Activated CD8-positive, alpha-beta memory T cell treated with anti-CD3 and anti-CD28 coated beads, Interleukin-2, amount 10 ng/mL, durations not matched to agents 7 days and 5 days (primary cell): ENCODE measurements at places on chromosomes 3 and 15. TPM values are rescaled to one million over a fixed set of nuclear protein-coding genes. Genes with fewer than 3 reads are reported as not detected.

DNA sequence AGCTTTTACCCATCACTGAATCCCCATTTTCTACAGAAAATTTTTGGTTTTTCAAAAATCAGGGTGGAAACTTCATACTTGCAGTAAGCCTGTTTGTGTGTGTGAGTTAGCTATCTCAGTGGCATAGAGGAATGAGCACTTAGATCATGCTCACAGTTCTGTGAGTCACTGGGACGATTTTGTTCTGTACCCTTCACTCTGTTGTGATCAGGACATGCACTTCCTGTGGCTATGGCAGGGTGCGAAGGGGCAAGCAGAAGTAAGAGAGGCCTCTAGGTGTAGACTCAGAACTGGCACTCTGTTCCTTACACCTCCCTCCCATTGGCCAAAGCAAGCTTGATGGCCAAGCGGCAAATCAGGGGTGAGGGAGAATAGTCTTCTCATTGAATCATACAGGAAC is 11.6 kb downstream of the NIPA2 start:
- no peak for DNase-seq
- peaks cover 24% of the 10 kb centered on the region for H3K4me1 ChIP-seq
- no peak overlapping the region for H3K4me3 ChIP-seq
- peaks cover 40% of the 10 kb centered on the region for H3K36me3 ChIP-seq
- H3K27me3 ChIP-seq, result no peaks in the 10 kb centered on the region

DNA sequence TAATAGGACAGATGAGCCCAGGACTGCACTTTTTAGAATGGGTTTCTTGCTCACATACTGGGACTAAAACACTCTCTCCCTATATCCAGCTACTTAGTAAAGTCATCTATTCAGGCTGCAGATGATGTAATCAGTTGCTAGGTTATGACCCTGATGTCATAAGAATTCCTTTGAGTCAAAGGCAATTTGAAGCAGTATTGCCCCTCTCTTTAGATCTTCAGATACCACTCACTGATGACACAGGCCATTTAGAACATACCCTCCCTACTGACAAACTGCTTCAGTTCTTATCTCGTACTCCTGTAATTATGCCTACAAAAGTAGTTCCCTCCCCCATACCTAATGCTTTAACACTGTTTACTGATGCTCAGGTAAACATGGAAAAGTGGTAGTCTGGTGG is 450.1 kb upstream of the RASGRP1 start:
- no peak for DNase-seq
- H3K27ac ChIP-seq, result no peak overlapping the region
- peaks cover 7% of the 10 kb centered on the region for H3K36me3 ChIP-seq

DNA sequence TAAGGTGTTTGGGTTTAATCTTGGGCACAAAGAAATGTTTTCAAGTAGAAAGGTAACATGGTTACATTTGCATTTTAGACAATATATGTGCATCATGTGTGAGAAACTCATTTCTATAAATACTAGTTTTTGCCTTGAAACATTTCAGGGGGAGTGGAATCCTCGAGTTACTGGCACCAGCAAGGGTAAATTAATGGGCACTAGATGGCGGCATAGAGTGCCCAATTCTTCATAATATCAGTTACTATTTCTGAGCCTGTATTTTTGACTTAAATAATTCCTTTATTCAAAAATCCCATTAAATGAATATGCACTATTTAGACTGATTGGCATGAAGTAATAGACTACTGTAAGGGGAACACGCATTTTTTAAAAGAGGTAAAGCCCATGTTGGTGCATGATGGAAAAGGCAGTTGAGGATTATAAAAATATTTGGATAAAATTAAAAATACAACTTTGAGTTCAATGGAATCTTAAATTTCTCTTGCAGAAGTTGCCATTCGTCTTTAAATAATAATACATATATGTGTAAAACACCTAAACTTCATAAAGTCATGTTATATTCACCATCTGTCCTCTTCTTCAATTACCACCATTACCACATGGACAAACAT is 106.3 kb downstream of the ZBTB20 start:
- H3K4me1 ChIP-seq, result no peaks in the 10 kb centered on the region
- H3K27ac ChIP-seq, result no peak overlapping the region
- H3K27me3 ChIP-seq, result no peaks in the 10 kb centered on the region
- H3K36me3 ChIP-seq, result no peaks in the 10 kb centered on the region
- no peak overlapping the region for H3K4me3 ChIP-seq

CSNK1G1 gene
- 30.5 TPM for total RNA-seq

ONECUT1 gene
- not detected for total RNA-seq

DNA sequence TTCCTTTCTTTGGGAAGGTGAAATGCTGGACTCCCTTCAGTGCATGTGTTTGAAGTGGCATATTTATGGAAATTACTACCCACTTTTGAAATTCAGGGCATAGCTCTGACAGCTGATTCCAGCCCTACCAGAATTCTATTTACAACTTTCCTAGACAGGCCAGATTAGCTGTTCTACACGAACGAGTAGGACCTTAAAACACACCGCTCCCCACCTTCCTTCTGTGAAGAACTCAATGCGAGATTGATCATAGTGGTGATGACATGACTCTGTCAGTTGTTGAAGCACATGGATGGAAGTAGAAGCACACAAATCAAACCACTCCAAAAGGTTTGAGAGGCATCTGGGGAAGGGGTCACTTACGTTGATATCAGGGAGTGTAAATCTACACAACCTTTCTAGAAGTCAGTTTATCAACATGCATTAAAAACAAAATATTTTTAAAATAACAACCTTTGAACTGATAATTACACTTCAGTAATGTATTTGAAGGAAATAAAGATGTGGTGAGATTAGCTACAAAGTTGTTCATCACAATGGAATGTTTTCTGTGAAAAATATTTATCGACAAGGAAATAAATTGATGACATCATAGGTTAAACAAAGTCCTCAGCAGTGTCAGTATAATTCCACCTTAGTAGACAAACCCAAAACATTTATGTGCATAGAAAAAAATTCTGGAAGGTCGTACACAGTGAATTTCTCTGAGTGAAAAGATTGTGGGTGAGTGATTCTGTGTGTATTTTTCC is 29.8 kb downstream of the RARB start:
- H3K36me3 ChIP-seq, result no peaks in the 10 kb centered on the region
- no peaks in the 10 kb centered on the region for H3K27me3 ChIP-seq
- H3K4me1 ChIP-seq, result peaks cover 14% of the 10 kb centered on the region
- H3K4me3 ChIP-seq, result no peak overlapping the region
- DNase-seq, result no peak
